ENCODE measurements at places on chromosomes 16 and 17.

DNA sequence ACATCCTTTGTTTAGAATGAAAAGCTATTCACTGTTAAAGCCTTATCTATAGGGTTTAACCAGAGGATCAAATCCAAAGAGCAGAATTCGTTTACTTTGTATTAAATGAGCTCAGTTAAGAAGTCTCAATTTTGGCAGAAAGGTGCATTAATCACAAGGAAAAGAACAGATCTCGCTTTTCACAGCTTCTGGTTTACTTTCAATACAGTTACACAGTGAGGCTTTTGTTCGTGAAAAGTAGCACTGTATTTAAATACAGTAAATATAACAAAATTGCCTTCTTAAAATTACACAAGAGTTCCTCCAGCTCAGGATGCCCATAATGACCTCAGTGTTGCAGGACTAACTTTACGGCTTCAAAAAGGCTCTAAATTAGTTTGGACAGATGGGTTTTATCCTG is 669.1 kb upstream of the SALL1 start:
- no peak for DNase-seq

GRCh38 chr17:63262751-63263476 is 183.2 kb downstream of the CYB561 start:
- DNase-seq, result no peak

GRCh38 chr17:16027708-16028584 is 28.3 kb downstream of the TTC19 start:
- DNase-seq, result no peak

DNA sequence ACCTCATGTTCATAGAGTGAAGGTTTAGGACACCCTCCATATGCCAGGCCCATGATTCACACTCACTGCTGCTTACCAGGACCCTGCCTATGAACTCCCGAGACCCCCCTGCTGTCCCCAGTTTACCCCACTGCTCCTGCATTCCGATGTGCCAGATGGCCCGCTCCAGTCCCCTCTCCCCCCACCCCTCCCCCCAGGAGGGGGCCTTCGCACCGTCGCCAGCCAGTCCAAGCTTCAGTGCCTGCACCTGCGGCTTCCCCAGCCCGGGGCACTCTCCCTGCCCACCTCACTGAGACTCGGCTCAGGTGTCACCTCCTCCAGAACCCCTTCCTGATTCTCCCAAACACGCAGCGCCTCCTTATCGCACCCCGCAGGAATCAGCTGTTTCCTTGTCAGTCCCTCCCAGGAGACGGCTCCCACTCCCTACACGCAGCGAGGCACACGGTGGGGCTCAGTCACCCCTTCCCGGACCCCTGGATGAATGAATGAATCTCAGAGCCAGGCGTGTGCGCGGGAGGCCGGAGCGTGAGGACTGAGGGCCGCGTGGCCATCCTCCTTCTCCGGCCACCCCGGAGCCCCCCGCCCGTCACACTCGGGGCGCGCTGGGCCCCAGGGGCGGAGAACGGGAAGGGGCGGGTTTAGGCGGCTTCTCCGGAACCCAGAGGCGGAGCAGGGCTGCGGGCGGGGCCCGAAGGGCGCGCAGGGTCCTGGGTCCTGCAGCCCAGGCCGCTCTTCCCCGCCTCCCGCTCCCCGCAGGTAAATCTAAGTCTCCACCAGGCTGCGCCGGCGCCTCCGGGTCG is 1.6 kb downstream of the MYO1C start:
- peak; percentile 94 for DNase-seq

GRCh38 chr16:2717383-2718263 is 2.4 kb downstream of the PRSS27 start:
- no peak for DNase-seq

GRCh38 chr16:29146266-29146665 is 161.4 kb downstream of the LAT start:
- DNase-seq, result no peak

- DNase-seq, result no peak
Observed at GRCh38 chr17:48522031-48522653, 8.7 kb downstream of the HOXB1 start.

- DNase-seq, result no peak
Observed at GRCh38 chr16:49929626-49930025, 73.7 kb upstream of the ZNF423 start.

DNA sequence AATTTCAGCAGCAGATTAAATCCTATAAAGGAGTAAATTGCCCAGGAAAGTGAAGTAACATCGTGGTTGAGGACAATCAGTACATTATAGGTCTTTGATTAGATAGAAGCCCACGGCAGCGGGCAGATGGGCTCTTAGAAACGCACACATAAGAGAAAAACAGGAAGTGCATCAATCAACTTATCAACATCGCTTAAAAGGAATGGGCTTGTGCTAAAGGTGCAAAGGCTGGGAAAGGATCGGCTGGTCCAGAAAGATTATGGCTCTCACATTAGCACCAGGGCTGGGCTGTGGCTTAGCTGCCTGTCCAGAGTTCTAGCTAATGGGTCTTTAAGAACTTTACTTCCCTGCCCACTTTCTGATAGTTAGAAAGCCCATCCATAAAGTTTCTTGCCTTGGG is 292.0 kb upstream of the TNRC6C start:
- no peak for DNase-seq

DNA sequence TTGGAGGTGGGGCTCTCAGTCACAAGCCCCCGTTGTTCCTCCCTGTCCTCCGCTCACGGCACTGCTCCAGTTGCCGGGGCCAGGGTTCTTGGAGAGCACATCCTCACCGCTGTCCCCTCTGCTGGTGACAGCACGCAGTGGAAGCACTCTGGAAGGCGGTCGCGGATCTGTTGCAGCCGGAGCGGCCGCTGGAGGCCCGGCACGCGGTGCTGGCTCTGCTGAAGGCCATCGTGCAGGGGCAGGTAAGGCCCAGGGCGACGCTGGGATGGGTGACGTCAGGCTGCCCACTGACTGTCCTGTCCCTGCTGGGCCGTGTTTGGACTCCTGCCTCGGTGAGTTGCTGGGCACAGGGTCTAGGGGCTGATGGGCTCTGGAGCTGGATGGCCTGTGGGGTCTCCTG is 5.4 kb downstream of the TSC2 start:
- no peak for DNase-seq

- DNase-seq, result no peak
Observed at GRCh38 chr16:85695196-85696128, 6.7 kb upstream of the GINS2 start.

DNA sequence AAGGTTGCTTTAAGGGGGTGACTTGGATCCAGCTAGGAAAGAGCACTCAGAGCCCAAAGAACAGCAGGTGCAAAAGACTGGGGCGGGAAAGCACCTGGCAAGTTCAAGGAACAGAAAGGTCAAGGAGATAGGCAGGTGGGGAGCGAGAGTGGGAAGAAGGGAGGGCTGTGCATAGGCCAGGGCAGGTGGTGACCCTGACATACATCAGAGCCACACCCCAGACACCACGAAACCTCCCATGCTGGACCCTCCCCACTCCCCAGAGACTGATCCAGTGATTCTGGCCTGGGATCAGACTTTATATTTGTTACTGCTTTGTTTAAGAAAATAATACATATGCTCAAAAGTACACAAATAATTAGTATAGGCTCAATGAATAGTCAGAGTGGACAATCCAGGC is 48.5 kb upstream of the RBFOX3 start:
- no peak for DNase-seq

DNA sequence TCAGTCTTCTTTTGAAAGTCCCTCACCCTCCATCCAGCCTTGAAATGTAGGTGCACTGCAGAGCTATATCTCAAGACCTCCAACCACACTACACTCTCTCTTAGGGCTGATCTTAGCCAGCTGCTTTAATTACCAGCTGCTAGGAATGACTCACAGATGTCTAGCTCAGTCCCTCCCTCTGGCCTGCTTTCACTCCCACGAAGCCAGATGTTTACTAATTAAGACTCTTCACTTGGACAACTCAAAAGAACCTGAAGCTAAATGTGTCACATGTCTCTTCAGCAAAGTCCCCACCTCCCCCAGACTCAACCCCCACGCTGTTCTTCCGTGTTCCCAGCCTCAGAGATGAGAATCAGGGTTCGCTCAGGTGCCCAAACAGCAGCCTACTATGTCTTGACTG is 2.6 kb downstream of the GTF3C1 start:
- no peak for DNase-seq

- no peak for DNase-seq
Observed at GRCh38 chr17:30519707-30520106, 42.5 kb downstream of the GOSR1 start.

DNA sequence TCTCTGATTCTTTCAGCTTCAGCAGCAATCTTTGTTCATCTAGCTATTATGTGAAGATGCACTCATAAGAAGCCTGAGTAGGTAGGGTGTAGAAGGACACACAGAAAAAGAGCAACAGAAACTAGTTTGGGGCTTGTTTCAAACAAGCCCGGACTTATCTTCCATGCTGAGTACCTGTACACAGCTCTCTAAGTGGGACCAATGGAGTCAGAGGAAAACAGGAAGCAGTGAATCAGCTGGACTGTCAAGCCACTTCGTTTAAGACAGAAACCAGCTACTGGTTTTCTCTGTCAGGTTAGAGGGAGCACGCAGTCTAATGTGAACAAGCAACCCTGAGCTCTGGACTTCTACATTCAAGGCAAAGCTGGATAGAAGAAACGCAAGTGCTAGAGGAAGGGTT is 16.0 kb downstream of the MAP2K6 start:
- DNase-seq, result no peak

DNA sequence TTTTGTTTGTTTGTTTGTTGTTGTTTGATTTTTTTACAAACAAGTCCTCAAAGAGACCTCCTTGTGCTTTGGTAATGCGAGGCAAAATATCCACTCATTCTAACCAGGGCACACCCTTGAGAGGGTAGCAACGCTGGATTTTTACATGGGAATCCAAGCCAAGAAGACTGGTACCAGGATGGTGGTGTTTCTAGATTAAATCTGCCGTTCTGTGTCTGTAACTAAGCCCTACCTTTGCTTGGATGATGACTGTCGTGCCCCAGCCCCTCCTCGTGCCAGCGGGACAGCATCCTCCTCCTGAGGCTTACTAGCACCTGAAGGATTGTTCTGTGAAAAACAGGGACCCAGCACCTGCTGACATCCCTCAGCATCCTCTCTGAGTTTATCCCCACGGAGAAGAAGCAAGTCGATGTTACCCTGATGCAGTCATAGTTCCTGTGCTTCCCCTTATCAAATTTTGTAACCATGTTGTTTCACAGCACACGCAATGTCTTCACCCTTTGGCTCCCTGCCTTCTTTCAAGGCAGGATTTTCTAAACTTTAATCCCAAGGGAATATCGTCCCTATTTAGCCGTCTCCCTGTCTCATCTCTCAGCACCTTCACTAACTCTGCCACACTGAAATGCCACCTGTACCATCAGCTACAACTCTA is 5.1 kb upstream of the HSBP1 start:
- DNase-seq, result no peak

DNA sequence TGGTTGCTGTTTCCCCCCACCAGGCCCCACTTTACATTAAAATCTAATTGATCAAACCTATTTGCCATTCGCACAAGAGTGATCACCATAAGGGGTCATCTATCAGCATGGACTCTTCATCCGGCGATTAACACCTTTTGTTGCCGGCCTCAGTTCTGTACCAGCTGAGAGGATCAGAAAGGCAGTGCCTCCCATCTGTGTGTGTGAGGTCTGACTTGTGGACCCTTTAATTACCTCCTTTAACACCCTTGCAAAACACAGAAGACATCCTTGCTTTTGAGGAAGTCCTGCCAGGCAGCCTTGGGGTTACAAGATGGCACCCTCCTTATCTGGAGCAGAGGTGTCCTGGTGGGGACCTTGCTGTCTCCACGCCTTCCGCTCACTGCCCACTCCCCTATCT is 77.2 kb upstream of the IRX3 start:
- DNase-seq, result no peak

DNA sequence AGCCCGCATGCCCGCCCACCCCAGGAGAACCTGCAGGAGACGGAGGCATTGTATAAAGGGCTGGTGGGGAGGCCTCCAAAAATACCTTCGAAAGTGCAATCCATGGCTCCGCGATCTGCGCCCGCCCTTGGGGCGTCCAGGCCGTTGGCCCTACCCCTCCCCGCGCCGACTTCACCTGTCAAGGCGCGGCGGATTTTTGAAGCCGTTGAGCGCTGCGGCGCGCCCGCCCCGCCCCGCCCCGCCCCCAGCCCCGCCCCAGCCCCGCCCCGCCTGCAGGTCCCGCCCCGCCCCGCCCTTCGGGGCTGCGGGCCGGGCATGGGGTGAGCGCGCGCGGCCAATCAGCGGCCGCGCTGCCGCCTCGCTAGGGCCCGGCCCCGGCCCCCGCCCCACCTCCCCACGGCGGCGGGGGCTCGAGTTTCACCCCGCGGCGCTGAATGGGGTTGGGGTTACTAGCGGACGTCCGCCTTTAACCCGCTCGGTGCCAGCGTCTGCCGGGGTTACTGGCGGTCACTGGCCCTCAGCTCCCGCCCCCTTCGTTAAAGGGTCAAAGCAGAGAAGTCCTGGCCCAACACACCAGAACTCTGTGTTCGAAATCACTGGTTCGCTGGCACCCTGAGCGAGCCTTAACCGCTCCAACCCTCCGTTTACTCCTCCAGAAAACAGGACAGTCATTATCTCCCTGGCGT is 13.2 kb downstream of the SREBF1 start:
- DNase-seq, result peak; percentile 98

DNA sequence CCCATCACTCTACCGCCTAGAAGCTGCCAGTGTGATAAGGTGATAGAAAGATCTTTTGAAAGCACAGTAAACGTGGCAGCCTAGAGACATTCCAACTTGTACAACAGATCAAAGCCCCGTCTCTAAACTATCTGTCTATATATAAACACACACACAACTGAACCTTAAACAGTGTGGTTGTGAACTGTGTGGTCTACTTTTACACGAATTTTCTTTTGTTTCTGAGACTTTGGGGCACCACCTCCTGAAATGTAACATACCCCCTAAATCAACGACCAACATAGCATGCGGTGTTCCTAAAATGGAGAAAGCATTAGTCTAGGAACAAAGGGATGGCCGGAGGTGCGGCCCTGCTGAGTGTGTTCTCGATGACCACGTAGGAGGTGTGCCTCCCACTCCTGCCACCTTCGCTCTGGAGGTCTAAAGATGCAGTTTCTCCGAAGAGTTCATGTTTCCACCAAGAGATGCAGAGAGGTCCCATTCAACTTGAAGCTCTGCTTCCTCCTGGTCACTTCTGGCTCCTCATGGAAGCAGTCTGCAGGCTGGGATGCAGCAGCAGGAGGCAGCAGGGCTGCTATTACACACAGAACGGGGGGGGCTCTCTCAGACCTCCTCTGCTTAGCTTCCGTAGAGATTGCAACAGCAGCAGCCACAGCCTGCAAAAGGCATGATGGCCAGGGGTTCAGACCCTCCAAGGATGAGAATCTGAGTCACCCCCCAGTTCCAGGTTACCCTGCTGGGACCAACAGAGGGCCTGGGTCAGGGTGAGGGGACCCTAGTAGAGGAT is 22.6 kb upstream of the USP10 start:
- DNase-seq, result no peak

GRCh38 chr16:88570691-88571092 is 489 bp downstream of the ZC3H18 start:
- DNase-seq, result no peak

DNA sequence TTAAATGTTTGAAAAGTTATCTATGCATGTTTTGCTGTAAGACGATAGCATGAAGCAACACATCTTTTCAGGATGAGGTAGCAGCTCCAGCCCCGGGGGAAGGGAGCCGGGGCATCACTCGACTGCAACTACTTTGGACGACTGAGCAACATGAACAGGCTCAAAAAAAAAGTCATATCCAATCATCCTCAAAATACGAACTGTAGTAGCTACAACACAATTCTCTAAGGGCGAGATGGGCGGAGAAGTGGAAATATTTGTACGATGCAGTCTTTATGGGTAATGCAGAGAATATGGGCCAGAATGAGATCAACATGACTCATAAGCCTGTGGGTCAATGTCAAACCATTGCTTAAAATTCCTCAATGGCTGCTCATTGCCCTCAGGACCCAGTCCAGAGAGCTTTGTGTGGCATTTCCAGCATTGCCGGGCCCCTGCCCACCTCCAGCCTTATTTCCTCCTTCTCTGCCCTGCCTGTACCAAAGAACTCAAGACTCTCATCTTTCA is 17.7 kb upstream of the SMURF2 start:
- no peak for DNase-seq
